ENCODE measurements at places on chromosomes 2 and 18.
A peak's percentile ranks its signal among the peaks of the same experiment; 100 is the strongest.

- DNase-seq: no peak
These were observed 86.0 kb downstream of the OSBPL6 start for GRCh38 chr2:178280244-178280852.

DNA sequence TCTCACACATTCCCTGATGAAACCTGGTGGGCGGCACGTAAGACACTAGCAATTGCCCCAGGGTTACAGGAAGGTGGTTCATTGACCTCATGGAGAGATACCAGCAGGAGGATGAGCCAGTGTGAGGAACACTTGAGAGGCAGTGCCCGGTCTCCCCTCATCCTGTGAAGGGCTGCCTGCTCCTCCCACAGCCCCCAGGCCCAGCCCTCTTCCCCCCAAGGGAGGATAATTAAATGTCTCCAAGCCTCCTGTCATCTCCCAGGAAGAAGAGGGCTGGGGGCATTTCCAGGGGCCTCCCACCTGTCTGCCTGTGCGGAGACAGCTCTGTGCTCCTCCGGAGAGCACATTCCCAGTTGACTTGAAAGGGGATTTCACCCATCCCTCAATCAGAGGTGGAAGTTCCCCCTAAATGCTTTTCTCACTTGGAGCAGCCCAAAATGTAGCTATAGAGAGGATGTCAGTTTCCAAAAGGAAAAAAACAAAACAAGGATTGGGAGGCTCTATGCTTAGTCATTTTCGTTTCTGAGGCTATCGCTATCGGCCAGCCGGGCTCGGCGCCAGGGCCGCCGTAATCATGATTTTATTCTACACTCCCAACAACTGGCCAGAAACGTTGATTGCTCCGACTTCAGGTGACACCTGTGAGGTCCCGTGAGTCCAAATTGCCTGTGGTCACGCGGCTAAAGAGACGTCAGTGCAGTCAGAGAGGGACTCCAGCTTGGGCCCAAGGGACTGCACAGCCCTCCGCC, 7.1 kb downstream of the KCNF1 start:
- DNase-seq: no peak

DNA sequence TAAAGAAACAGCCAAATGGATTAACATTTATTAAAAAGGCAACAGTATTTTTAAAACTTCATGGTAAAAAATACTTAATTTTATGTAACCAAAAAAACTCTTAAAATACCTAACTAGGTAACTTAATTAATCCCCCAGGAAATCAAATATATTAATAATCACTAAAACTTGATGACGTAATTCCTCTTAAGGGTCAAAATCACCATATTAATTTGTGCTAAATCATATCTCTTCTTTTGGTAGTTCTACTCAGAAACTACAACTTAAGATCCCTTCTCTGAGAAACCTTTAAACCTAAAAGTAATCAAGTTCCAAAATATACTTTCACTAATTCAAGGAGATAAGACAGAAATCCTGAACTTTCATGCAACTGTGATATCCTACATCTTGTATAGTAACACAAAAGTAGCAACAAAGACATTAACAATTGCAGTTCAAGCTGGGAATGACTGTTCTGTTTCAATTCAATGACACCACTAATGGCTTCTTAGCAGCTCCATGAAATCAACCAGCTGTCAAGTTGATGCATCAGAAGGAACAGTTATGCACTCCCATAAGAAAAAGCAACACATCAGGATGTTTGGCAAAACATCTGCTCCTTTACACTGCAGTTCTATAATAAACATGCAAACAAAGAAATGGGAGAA, 4.0 kb downstream of the BAZ2B start:
- no peak for DNase-seq

DNA sequence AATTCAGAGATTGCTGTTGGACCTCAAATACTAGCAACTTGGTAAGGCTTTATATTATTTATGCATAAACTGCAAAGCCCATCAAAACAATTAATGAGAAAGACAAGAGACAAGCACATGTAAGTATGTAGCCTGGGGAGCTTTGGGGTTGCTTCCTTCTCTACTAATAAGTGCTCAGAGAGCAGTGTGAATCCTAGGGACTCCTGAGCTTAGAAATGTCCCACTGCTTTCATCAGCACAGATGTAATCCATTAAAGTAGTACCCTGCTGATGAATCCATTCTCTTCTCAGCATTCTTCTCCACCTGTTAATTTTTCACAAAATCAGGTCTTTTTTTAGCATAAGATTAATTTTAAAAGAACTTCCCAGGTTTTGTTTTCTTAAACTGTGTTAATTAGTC, 485.6 kb downstream of the PTH2R start:
- no peak for DNase-seq

DNA sequence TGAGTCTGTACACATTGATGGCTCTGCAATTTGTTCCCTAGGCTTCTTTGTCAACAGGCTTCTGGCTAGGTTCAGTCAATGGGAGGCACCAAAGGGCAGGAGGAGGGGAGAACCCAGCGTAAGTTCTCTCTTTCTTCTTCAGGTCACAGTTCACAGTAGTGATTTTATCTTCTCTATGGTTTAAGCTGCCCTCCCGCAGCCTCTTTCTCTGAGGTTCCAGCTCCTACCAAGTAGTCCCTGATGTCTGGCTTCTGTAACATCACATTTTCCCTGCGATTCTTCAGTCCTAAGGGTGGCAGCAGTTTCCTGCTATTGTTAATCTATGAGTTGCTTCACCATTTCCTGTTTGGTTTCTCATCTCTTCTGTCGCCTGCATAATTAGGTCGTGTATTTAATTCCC, 107.4 kb downstream of the CPO start:
- no peak for DNase-seq

DNA sequence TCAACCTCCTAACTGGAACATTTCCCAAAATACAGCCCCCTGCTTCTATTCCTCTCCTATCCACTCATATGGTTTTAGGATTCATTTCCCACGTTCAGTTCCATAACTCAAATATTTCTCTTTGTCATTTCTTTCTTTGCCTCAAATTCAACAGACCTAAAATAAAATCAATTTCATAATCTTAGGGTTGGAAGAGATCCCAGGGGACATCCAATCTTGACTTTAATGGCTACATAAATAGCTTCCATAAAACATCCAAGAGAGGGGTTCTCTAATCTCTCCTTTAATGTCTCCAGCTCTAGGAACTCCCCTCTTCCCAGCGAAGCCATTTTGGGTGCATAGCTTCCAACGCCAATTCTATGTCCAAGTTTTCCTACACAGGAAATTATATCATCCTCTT, 33.8 kb downstream of the RBKS start:
- DNase-seq: no peak

DNA sequence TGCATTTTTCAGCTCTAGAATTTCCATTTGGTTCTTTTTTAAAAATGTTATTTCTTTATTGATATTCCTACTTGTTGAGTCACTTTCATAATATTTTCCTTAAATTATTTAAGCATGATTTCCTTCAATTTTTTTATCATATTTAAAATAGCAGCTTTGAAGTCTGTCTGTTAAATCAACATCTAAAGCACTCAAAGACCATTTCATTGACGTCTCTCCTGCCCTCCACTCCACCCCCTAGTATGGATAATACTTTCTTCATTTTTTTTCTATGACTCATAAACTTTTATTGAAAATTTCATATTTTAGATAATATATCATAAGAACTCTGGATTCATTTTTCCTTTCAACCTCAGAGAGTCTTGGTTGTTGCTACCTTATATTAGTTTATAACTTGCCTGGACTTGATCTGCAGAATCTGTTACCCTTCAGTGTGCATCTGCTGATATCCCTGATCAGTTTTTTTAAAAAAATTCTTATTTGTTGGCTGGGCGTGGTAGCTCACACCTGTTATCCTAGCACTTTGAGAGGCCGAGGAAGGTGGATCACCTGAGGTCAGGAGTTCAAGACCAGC, 59.0 kb upstream of the ZNF396 start:
- peak; percentile 52 for DNase-seq

DNA sequence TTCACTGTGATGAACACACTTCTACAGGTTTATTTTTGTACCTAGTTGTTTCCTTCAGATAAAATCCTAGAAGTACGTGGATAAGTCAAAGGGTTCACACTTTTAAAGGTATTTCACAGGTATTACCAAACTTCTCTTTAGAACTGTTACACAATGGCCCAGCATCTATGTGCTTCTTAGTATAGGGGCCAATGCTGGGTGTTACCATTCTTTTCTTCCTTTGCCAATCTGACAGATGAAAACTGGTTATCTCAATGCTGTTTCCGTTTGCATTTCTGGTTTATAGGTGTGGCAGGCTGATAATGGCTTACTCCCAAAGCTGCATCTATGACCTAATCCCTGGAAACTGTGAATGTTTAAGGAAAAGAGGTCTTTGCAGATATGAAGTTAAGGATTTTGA, 2.8 kb upstream of the TCF7L1 start:
- no peak for DNase-seq

- no peak for DNase-seq
These were observed 79.7 kb downstream of the BCL2L11 start for GRCh38 chr2:111200333-111200881.

DNA sequence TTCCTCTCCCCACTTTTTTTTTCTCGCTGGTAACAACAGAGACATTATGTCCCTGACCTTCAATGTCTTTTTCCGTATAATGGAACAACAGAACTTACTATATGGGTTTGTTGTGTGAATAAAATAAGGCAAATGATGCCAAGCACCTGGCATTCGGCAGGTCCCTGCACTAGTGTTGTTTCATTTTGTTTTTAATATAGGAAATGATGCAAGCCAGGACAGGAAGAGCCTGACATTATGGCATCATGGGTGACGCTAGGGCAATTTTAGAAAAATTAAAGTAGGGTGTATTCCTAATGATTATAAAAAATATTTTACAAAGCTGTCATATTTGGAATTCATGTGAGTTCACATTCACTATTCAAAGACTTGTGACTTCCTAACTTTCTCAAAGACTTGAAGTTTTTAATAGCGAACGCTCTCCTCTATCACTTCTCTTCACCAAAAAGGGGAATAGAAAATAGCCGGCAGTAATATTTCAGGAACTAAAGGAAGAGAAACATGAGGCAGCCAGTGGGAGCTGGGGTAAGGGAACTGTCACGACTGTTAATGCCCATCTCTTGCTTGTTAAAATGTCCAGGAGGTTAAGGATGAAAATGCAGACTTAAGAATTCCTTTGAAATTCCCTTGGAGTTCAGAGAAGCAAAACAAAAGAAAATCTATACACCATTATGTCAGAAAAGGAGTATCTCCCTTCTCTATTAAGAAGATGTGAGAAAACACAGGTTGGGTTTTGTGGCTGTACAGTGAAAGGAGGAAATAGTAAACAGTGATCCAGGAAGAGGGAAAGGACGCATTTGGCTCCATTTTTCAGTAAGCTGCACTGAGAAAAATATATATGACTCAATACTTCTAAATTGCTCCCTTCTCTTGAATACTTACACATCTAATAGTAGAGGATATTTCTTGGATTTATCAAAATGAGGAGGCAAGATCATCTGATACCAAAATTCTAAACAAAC, 60.2 kb downstream of the DPP4 start:
- no peak for DNase-seq

GRCh38 chr18:23882616-23883276, 131.8 kb upstream of the TTC39C start:
- no peak for DNase-seq

DNA sequence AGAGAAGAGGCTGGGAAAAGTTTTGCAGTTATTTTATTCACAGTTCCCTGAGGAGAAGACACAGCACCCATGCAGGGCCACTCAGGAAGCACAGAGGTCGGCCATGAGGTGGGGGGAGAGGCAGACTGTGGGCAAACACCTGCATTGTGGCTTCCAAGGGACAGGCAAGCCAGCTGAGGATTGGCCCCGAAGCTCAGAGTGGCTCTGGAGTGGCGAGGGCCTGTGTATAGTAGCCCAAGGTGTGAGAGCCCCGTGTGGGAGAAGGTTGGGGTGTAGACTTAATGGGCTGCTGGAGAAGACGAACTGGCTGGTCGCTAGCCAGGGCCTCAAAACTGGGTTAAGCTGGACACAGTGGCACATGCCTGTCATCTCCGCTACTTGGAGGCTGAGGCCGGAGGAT, 218.7 kb downstream of the FHOD3 start:
- no peak for DNase-seq

DNA sequence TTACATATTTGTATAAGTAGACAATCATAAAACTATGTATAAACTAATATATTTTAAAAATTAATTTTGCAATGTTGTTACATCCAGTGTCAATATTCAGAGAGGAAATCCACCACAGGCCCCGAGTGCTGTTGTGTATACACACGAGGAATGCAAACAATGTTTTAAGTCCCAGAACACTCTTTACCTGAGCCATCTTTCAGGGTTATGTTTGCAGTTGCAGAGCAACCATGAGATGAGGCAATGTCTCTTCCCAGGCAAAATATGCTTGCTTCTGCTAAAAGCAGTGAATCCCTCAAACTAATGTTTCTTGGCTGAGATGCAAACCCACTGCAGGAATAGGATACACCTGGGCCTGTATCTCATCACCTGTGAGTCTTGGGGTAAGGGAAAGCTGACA, 91.3 kb downstream of the ASXL2 start:
- DNase-seq: no peak

DNA sequence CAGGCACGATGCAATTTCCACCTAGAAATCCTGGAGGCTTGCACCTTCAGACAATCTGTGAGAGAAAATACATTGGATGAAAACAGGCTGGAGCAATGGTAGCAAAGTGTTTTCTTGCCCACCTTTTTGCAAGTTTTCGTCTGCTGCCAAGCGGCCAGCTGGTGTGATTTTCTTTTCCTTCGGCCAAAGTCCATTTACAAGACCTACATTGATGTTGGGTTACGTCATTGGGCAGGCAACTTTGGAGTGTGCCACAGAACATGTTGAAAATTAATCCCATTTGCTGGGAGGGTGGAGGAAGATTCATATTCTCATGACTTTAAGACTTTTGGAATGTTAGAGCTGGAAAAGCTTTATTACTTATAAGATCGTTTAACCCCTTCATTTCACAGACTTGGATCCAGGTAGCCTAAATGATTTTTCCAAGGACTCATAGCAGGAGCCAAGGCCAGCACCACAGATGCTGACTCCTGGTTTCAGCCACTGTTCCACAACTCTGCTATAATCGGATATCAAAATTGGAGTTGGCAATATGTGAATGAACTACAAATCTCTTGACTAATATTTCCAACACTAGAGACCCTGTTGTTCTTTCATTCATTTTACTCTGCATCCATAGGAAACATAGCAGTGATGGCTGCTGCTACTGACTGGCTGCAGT, 352.1 kb downstream of the RND3 start:
- no peak for DNase-seq

GRCh38 chr2:85564144-85564563, 2.9 kb upstream of the GGCX start:
- DNase-seq: no peak

DNA sequence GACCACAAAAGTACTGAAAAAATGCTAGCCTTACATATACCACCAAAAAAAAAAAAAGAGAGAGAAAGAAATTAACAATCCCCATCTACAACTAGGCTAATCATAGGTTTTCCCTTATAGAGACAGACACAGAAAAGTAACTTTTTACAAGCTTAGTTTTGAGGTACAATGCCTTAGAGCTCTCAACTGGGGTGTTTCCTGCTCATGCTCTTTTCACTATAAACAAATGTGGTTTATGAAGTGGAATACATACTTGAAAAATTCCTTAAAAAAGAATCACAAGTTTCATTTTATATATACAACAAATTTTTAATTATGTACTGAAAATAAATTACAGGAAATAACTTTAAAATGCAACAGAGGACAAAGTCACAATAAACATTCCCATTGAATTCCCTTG, 82.5 kb downstream of the ATL2 start:
- no peak for DNase-seq

Measured in AG04449 (cell line).